Activated naive CD4-positive, alpha-beta T cell (primary cell): ENCODE measurements at places on chromosomes 7 and 10.

DNA sequence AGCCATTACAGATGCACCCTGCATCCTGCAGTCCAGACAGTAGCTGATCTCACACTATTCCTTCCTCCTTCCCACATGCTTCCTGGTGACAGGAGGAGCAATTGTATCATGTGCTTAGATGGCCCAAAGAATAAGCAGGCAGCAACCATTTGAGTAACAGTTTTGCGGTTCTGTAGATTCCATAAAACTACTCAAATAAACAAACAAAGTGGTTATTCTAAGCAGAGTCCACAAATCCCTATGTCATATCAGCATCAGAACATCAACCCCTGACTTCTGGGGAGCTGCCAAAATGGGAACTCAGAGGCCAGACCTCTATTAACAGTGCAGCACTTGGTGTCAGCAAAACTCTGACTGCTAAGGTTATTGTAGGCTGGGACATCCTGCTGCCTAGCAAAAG lies 226.0 kb downstream of the SORCS1 start:
- DNase-seq = no peak

GRCh38 chr7:2814186-2814945 lies 29.7 kb downstream of the GNA12 start:
- no peak for DNase-seq

DNA sequence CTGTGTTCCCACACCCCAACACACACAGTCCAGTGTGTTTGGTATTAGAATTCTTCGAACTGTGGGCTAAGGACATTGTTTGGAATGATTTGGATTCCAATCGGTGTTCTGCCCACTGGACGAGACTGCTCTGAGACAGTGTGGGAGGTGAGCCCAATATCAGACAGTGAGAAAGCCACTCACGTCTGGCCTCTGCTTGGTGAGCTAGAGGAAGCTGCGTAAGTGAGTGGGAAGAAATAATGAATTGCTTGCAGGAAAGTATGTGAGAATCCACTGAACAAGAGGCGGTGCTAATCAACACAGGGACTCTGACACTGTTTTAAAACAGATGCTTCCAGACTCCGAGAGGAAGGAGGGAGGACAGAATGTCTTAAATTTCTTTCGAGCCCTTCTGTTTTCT lies 675.0 kb upstream of the ANKRD30A start:
- no peak for DNase-seq

DNA sequence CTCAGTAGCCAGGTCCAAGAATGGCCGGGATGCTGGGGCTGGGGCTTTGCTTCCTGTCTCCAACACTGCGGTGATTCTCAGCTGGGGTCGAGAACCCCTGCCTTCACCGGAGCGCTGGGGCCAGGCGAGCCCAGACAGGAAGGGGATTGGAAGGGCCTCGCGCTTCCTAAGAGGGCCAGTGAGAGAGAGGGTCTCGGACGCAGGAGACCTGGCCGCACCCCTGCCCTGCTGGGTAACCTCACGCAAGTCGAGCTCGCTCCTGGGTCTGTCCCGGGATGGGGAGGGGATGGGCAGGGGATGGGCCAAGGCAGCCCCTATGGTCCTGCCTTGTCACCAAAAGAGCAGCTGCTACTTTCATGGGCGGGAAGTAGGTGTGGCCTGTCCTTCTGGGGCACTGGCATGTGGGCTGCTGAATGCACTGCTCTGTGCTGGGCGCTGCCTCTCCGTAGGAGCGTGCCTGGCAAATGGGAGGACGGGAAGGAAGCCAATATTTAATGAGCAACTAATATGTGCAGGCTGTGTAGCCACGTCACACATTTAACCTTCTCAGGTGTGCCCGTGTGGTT lies 20.0 kb downstream of the KCNK18 start:
- DNase-seq = no peak

- DNase-seq = no peak
Measured at GRCh38 chr7:25559581-25560367, 331.5 kb upstream of the NPVF start.

- no peak for DNase-seq
Measured at GRCh38 chr10:72875250-72876055, 18.1 kb upstream of the OIT3 start.

GRCh38 chr7:36277249-36277542 lies 112.5 kb upstream of the ANLN start:
- DNase-seq = no peak
